ENCODE measurements at places on chromosomes 1 and 21. TPM values are rescaled to one million over a fixed set of nuclear protein-coding genes. Genes with fewer than 3 reads are reported as not detected.

- H3K4me1 ChIP-seq = peaks cover 7% of the 10 kb centered on the region
- no peak overlapping the region for H3K4me3 ChIP-seq
- no peak overlapping the region for H3K27ac ChIP-seq
- peaks cover 16% of the 10 kb centered on the region for H3K36me3 ChIP-seq
These were observed 18.8 kb downstream of the RNF115 start for GRCh38 chr1:145805057-145805456.

DNA sequence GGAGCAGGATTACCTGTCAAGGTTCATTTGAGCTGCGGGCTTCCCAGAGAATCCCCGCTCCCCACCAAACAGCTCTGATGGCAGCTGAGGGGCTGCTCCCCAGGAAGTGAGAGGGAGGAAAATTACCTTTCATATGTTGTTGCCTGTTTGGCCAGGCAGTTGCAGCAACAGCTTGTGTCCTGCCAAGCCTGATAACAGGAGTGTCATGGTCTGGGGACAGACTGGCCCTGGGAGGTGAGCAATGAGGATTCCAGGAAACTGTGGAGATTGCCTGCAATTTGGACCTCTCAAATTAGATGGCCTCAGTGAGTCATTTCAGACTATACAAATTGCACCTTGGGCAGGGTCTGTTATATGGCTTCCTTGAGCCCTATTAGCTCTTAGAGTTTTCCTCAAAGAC lies 189.3 kb downstream of the PTPRU start:
- no peak for DNase-seq
- peaks cover 27% of the 10 kb centered on the region for H3K27me3 ChIP-seq
- no peaks in the 10 kb centered on the region for H3K4me1 ChIP-seq
- no peak overlapping the region for H3K27ac ChIP-seq

DNA sequence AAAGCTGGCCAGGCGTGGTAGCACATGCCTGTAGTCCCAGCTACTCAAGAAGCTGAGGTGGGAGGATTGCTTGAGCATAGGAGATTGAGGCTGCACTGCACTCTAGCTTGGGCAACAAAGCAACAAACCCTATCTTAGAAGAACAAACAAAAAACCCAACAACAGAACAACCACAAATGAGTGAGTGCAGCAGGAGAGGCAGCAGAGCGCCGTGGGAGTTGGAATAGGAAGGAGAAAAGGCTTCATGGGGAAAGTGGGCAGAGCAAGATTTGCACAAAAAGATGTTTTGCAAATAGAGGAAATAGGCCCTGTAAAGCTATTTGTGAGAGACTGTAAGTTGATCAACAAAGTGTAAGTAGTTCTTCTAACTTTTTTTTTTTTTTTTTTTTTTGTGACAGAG lies 19.6 kb downstream of the SMAP2 start:
- peak overlapping the region; percentile 76 for H3K27ac ChIP-seq
- H3K27me3 ChIP-seq = no peaks in the 10 kb centered on the region
- no peak for DNase-seq

DNA sequence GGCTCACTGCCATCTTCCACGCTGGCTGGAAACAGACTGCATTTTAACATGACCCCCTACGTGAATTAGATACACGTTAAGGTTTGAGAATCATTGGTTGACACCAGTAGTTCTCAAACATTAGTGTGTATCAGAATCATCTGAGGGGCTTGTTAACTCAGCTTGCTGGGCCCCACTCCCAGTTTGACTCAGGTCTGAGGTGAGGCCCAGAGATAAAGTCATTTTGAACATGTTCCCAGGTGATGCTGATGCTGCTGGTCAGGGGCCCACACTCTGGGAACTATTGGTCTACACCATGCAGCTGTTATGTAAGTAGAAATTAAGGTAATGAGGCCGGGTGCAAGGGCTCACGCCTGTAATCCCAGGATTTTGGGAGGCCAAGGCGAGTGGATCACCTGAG lies 1.3 kb downstream of the LSM10 start:
- no peaks in the 10 kb centered on the region for H3K27me3 ChIP-seq
- H3K36me3 ChIP-seq = peaks cover 24% of the 10 kb centered on the region
- peaks cover 43% of the 10 kb centered on the region for H3K4me1 ChIP-seq
- no peak for DNase-seq

DNA sequence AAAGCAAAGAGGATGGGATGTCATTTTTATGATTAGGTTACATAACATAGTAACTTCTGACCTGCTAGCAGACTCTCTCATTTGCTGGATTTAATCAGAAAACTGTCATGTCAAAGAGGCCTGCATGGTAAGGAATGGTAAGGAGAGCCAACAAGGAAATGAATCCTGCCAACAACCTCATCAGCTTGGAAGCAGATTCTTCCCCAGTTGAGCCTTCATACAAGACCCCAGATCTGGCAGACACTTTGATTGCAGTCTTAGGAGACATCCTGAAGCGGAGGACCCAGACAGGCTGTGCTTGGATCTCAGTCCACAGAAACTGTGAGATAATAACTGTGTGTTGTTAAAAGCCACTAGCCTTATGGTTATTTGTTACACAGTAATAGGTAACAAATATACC lies 27.6 kb upstream of the MARK1 start:
- H3K27me3 ChIP-seq = no peaks in the 10 kb centered on the region
- DNase-seq = no peak
- H3K4me3 ChIP-seq = no peak overlapping the region
- no peak overlapping the region for H3K27ac ChIP-seq
- H3K4me1 ChIP-seq = no peaks in the 10 kb centered on the region

Gene PRAMEF10
- not detected for total RNA-seq

Gene IL12RB2
- 23.8 TPM for total RNA-seq

Gene SLC22A15
- total RNA-seq = 2.3 TPM

Measured in activated CD8-positive, alpha-beta memory T cell treated with anti-CD3 and anti-CD28 coated beads, Interleukin-2, amount 10 ng/mL, durations not matched to agents 7 days and 5 days (primary cell).